ENCODE measurements at places on chromosomes 1 and 21. TPM values are rescaled to one million over a fixed set of nuclear protein-coding genes. Genes with fewer than 3 reads are reported as not detected.

Gene KRTAP7-1
- polyA plus RNA-seq = not detected

Gene PLPPR4
- polyA plus RNA-seq = not detected

Gene CA6
- not detected for polyA plus RNA-seq

Gene FCRL2
- not detected for polyA plus RNA-seq

DNA sequence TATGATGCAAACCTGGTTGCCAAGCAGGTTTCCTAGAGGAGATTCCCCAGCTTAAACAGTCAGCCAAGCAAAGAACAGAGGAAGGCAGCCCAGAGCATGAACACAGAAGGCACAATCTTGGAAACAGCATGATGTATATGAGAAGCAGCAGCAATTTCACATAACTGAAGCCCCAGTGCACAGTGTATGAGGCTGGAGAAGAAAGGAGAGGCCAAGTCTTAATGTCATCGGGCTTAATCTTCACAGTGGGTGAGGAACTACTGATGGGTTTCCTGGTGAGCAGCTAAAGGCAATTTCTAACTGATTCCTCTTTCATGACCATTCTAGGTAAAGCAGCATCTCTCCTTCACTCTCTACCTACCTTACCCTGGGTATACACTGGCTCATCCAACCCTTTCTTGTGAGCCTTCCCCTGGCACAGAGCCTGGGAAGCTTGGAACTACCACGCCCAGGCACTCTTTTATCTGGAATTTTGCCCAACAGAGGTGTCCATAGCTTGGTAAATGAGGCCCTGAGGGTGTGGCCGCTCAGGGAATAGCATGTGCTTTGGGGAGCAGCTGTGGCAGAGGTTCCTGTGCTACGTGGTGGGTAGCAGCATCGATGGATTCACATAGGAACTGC lies 22.0 kb downstream of the FYB2 start:
- DNase-seq = no peak

DNA sequence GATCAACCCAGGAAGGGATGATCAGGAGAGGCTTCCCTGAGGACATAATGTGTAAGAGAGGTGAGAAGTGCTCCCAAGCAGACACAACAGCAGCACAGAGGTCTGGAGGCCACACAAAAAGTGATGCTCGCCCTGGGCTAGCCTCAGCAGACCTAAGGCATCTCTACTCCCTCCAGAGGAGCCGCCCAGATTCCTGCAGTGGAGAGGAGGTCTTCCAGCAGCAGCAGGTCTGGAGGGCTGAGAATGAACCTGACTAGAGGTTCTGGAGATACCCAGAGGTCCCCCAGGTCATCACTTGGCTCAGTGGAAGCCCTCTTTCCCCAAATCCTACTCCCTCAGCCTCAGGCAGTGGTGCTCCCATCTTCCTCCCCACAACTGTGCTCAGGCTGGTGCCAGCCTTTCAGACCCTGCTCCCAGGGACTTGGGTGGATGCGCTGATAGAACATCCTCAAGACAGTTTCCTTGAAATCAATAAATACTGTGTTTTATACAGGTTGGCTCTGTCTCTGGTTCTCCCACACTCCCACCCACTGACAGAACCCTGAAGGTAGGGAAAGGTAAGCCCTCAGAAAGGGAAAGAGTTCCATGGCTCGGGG lies 5.0 kb downstream of the GJB3 start:
- no peak for DNase-seq

DNA sequence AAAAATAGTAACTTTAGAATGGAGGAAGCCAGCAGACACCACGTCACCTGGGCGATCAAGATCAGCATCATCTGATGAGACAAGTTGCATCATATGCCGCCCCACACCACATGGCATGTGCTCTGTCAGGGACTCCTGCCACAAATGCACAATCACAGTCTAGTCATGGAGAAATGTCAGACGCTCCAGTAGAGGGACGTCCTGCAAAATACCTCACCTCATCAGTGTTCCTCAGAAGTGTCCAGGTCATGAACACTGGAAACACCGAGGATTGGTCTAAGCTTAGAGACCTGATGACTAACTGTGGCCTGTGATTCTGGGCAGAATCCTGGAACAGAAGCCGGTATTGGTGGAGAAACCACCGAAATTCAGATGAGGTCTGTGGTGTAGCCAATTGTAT lies 14.3 kb downstream of the ADARB1 start:
- DNase-seq = no peak

DNA sequence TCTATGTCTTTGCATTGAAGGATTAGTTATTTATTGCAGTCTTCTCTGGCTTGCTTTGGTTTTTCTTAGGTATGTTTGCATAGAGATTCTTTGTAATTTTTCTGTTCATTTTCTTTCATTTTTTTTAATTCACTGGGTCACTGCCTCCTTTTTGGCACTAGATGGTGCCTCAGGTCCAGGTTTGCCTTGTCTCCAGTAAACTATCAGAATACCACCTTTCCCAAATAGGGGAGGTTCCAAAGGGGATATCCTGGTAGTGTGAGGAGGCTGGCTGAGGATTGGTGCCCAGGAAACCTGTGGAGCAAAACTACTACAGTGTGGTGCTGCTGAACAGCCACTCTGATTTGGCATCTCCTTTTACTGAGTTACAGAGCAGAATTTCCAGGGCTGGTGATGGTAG lies 257.1 kb downstream of the KCTD3 start:
- no peak for DNase-seq

DNA sequence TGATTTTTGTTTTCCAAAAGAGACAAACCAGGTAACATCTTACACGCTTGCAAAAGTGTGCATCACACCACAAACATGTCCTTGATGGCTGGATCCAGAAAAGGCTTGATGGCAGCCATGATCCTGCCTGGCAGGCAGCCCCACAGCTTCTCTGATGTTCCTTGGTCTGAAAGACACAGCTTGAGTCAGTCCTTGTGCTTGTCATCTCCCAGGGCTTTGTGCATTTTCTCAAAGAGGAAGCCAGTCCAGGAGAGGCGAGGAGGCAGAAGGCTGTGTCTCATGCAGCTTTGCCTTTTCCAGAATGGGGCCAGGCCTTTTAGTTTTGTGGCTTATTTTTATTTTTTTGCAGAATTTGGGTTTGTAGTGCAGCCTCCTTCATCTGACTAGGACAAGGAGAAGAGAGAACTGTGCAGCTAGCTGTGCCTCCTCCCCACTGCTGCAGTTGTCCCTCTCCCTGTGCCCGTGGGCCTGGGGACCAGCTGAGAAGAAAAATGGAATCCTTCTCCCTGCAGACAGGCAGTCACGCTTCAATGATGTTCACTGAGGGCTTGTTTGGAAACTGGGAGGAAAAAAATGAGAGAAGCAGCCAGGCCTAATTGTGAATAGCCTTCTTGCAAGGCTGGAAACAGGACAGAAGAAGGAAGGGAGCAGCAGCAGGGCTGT lies 7.4 kb downstream of the FNDC5 start:
- no peak for DNase-seq

GRCh38 chr1:62621907-62622306 lies 24.6 kb downstream of the ANGPTL3 start:
- DNase-seq = peak; percentile 90

GRCh38 chr1:234186037-234186688 lies 187.1 kb upstream of the COA6 start:
- DNase-seq = peak; percentile 69

- no peak for DNase-seq
Observed at GRCh38 chr1:13899856-13900255, 199.9 kb downstream of the PRDM2 start.

Measured in A549 (cell line).